ENCODE measurements at places on chromosomes 2 and 18.

GRCh38 chr18:63293935-63294334 is 25.6 kb downstream of the BCL2 start:
- DNase-seq, result no peak

DNA sequence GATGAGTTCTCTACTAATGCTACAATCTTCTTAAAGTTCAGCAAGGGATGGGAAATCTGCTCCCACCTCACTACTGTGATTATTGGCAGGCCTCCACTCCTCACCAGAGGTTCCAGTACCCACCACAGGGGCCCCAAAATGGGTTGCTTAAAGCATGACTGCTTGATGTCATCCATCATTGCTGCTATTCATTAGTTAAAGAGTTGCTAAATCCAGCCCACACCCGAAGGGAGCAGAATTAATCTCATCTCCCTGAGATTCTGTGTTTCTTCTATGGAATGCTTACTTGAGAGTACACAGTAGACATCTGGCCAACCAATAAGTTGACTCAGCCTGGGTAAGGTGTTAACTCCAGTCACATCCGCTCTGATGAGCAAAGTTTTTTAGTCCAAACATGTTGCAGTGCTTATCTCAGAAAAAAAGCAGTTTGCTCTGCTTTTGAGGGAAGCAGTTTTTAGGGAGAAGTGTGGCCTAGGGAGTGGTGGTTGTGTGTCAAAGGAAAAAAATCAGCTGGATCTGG is 690.2 kb upstream of the POU3F3 start:
- no peak for DNase-seq

- DNase-seq, result no peak
Measured at GRCh38 chr18:62741118-62741566, 25.8 kb downstream of the PHLPP1 start.

GRCh38 chr2:8456151-8457091 is 225.4 kb upstream of the ID2 start:
- no peak for DNase-seq

DNA sequence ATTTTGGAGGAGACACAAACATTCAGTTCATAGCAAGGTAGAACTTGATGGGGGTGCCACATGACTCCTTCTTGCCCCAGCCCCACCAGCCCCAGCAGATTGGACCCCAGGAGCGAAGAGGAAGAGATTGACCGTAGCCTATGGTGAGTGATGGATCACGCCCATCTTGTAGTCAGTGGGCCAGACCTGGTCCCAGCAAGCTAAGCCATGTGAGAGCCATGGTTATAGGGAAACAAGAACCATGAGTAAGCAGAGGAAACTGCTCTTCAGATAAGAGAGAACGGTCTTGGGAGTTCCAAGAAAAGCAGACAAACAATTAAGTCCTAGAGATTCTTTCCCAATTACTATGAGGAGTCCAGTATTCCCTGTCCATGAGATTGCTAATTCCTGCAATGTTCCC is 4.6 kb upstream of the TCF4 start:
- DNase-seq, result no peak

- no peak for DNase-seq
Measured at GRCh38 chr18:23902396-23902795, 112.2 kb upstream of the TTC39C start.

DNA sequence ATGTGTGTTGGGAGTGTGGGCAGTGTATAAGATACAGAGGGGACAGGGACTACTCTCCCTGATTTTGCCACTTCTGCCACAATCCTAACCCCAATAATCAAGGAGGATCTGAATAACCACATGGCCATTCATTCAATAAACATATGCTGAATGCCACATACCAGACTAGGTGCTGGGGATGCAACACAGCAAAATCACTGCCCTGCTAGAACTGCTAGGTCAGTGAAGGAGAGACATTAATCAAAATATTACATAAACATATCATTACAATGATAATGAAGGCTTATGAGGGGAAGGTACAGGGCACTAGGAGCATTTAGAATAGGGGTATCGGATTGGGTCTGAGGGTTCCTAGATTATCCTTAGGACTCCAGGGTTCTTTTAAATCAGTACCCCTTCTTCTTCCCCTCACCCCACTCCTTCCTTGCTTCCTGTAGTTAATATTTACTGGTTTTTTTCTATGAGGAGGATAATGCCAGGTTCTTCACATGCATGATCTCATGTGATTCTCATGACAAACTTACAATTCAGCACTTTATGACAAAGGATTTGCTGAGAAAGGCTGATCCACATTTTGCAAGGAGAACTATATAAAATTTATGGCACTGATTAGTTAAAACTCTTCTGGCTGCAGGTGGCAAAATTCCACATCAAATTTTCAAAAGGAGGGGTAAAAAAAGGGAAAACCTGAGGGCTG is 56.4 kb upstream of the PCBP1 start:
- no peak for DNase-seq

- DNase-seq, result no peak
Measured at GRCh38 chr2:18790509-18791171, 201.3 kb upstream of the NT5C1B start.

DNA sequence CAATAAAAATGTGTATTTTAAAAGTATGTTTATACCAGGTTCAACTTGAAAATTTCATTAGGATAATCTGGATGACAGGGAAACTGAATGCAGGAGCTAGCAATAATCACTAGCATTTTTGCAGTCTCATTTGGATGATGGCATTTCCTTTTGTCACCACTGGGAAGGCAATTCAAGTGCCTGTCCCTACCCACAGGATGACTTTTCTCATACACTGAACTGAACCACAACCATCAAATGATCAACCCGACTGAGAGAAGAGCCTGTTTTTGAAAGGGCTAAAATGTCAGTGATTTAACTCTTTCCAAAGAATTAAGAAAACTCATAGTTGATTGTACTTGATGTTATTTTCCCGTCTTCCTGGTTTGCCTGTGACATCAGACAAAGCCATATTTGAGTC is 115.0 kb downstream of the FAM124B start:
- no peak for DNase-seq

GRCh38 chr2:110903548-110903947 is 171.2 kb downstream of the ACOXL start:
- no peak for DNase-seq

DNA sequence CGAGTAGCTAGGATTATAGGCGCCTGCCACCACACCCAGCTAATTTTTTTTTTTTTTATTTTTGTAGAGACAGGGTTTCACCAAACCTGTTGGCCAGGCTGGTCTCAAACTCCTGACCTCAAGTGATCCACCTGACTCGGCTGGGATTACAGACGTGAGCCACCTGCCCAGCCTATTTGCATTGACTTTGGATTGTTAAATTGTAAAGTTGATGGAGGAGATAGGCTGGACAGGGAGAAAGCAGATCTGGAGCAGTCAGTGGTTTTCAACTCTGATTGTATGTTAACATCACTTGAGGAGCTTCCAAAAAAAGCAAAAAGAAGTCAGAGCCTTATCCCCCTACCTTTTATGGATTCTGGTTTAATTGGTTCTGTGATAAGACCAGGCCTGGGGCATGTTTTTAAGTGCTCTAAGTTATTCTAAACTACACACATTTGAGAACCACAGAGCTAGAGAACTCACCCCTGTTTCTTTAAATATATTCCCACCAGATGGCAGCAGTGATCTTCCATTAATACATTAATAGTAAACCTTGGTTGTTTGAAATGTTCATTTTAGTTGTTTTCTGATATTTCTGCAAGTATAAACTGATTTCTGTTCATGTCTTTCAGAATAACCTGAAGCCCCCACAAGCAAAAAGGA is 7.5 kb downstream of the C2orf49 start:
- DNase-seq, result peak; percentile 26

DNA sequence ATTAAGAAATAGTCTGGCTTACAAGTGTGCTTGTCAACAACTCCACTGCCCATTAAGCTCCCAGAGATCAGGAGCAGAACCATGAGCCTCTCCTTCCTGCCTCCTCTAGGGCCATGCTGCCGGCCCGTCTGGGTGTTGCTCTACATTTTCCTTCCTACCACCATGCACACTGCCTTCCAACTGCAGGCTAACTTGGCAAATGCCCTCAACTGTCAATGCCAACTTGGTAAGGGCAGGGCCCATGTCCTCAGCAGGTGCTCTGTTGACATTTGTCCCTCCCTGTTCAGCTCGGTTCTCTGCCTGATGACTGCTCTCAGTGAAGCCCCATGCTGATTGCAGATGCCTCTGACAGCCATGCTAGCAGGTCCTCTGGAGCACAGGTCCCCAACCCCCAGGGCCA is 345.2 kb downstream of the ALK start:
- no peak for DNase-seq

- no peak for DNase-seq
Measured at GRCh38 chr18:47403317-47403716, 151.9 kb upstream of the SKOR2 start.

- DNase-seq, result peak; percentile 33
Measured at GRCh38 chr2:98465456-98466226, 21.0 kb downstream of the INPP4A start.

DNA sequence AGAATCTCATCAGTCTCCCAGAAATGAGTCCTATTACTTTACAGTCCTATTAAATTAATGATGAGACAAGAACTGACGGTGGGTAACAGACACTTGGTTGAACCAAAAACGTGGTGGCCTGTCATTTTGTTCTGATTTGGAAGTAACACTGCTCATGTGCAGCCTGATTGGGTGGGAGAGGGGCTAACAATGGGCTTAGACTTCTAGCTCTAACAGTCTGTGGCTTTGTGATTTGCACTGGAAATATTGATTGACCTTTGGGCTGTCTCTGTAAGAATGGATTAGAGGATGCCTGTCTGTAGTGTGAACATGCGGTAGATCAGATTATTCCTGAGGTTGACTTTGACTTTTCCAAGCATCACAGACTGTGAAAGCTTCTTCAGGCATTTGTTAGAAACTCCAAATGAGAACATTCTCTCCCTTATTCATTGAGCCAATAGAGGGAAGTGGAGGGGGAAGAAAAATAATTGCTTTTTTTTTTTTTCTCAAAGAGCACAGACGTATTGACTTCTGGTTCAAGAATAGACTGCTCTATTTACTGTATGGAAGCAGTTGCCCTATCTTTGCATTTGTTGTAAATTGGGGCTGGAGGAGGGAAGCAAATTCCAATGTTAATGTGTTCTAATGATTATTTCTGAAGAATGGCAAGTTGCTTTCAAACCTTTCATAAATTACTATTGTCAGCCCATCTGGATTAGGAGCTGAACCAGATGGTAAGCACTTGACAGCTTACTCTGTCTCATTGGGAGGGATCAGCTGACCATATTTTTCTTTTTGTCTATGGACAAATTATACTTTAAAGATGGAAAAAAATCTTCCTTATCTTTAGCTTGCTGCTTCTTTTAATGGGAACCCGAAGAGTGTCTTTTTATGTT is 85.8 kb upstream of the TTN start:
- no peak for DNase-seq

GRCh38 chr18:2059336-2059735 is 512.0 kb downstream of the METTL4 start:
- no peak for DNase-seq

DNA sequence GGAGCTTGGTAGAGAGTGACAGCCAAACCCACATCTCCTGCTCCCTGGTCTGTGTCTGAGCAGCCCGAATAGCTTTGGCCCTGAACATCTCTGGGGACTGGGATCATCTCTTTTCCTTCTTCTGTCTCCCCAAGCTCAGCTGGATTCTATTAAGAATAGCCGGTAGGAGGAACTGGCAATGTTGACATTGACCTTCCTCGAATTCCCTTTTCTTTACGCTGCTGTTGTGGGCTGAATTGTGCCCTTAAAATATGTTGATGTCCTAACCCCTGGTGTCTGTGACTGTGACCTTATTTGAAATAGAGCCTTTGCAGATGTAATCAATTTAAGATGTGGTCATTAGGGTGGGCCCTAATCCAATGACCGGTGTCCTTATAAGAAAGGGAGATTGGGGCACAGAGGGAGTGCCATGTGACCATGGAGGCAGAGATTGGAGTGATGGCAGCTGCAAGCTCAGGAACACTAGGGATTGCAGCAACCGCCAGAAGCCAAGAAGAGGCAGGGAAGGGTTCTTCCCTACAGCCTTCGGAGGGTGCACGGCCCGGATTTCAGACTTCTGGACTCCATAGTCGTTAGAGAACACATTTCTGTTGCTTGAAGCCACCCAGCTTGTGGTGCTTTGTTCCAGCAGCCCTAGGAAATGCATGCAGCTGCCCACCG is 5.8 kb upstream of the SFTPB start:
- no peak for DNase-seq

- DNase-seq, result no peak
Measured at GRCh38 chr2:30255466-30256408, 24.4 kb downstream of the LBH start.

DNA sequence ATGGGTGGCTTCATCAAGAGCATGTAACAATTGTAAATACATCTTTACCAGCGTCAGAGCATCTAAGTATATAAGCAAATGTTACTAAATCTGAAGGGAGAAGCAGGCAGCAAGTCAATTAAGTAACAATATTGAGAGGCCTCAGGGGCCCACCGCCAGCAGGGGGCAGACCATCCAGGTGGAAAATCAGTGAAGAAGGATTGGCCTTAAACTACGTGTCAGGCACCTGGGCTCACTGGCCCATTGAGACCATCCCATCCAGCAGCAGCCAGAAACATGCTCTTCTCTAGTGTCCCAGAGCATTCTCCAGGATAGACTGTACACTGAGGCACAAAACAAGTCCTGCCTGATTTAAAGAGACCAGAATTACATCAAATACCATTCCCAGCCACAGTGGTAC is 96.2 kb upstream of the SNTG2 start:
- no peak for DNase-seq

GRCh38 chr2:27942612-27943547 is 52.4 kb downstream of the BABAM2 start:
- DNase-seq, result no peak

DNA sequence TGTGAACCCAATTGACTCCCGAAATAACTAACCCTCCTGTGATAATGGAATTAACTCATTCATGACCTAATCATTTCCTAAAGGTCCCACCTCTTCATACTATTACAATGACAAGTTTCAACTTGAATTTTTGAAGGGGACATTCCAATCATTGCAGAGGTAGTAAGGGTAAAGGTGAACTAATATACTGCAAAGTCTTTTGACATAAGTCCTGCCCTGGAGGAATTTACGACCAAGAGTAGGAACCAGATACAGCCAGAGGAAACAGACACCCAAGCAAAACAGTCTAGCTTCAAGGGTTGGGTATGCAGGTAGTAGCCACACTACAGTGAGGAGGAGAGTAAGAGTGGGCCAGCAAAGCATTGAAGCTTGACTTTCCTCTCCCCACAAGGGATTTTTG is 1.2 kb upstream of the SRBD1 start:
- DNase-seq, result no peak

GRCh38 chr2:184305105-184305504 is 293.2 kb upstream of the ZNF804A start:
- DNase-seq, result no peak

- DNase-seq, result no peak
Measured at GRCh38 chr2:15786003-15786654, 154.2 kb upstream of the MYCN start.

- DNase-seq, result no peak
Measured at GRCh38 chr2:138090330-138090729, 126.1 kb downstream of the HNMT start.

- no peak for DNase-seq
Measured at GRCh38 chr2:238424313-238424700, 2.4 kb upstream of the ASB1 start.
